ENCODE measurements at places on chromosomes 5 and 9.

- no peak for DNase-seq
Observed at GRCh38 chr9:132801659-132802058, 76.4 kb downstream of the AK8 start.

DNA sequence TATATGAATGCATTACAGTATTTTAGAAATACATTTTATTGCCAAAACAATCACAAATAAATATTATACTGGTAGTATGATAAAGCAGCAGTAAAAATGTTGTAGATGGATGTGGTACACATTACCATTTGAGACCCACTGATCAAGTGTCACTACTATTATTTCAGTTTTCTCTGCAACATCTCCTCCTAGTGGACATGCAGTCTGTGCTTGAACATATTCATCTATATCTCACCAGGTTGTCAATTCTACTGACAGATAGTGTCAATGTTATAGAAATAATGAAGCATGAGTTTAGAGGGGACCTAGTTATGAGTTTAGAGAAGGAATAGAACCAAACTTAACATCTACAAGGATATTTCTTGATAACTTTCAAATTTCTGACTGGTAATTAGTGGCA is 39.2 kb upstream of the ELOVL7 start:
- DNase-seq, result no peak

DNA sequence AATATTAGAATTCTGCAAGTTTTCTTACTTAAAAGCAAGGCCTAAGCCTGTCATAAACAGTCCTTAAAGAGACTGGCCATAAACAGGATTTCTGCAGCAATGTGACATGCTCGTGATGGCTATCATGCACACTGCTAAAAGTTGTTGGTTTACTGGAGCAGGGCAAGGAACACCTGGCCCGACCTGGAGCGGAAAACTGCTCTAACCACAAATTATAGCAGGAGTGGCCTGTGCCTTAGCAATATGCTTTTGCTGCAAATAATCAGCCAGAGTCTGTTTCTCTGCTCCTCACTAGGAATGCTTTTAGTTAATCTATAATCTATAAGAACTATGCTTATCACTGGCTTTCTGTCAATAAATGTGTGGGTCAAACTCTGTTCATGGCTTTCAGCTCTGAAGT is 322.9 kb upstream of the RPS23 start:
- DNase-seq, result no peak

- no peak for DNase-seq
Observed at GRCh38 chr5:124438903-124439281, 307.5 kb downstream of the ZNF608 start.

GRCh38 chr9:99466781-99467180 is 244.7 kb downstream of the SEC61B start:
- no peak for DNase-seq

- peak; percentile 62 for DNase-seq
Observed at GRCh38 chr5:23208959-23209431, 298.4 kb upstream of the PRDM9 start.

DNA sequence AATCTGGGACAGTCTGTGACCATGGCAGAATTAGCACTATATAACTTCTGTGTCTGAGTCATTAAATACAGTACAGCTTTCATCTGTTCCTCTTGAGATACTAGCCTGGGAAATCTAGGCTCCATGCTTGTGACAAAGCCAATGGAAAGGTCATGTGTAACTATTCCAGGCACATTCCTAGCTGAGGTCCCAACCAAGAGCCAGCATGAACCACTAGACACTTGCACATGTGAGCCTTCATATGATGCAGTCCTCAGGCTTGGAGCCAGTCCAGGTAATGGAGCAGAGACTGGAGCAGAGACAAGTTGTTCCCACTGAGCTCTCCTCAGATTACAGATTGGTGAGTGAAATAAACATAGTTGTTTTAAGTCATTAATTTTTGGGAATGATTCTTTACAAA is 412.4 kb upstream of the ZNF462 start:
- no peak for DNase-seq
